GM04503 (cell line): ENCODE measurements at places on chromosomes 1 and 21.

DNA sequence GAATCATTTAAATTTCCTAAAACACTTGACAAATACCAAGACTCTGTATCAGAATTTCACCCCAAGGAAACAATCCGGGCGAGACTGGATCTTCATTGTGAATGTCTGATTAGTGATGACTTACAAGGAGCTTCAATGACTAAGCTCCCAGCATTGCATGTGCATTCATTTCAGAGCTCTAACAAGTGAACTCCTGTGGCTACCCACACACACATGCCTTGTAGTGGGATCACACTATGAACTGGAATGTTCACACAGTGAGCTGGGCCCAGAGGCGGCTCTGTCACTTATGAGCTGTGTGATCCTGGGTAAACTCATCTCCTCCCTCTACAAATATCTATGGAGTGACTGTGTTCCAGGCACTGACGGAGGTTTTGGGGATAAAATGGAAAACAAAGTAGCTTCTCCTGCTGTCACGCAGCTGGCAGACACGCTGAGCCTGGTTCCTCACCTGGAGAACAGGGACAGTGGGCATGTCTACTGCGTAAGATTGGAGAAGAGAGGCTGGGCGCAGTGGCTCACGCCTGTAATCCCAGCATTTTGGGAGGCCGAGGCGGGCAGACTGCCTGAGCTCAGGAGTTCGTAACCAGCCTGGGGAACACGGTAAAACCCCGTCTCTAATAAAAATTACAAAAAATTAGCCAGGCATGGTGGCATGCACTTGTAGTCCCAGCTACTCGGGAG, 56.9 kb downstream of the CLSTN1 start:
- DNase-seq, result peak; percentile 100

GRCh38 chr1:188557053-188557452, 1728.3 kb downstream of the PLA2G4A start:
- no peak for DNase-seq

- no peak for DNase-seq
Observed at GRCh38 chr1:152112885-152113432, 2.3 kb downstream of the TCHH start.

GRCh38 chr1:239555350-239555749, 169.0 kb downstream of the CHRM3 start:
- DNase-seq, result no peak

DNA sequence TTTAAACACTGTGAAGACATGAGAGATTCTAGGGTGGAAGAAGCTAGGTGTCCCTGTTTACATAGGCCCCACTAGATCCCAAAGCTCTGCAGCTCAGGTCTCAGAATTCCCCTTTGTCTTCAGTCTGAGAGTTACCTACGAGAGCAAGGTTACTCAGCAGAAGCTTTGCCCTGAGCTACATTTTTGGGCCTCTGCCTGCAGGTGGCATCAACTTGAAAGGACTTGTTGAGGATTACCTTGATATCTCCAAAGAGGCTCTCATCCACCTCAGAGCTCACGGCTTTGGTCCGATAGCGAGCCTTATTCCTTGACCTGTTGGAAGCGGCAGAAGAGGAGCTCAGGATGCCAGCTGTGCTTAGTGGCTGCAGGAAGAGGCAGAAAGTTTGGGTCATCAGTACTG, 7.0 kb downstream of the CFAP45 start:
- DNase-seq, result no peak

GRCh38 chr21:27693376-27693775, 726.5 kb upstream of the ADAMTS5 start:
- DNase-seq, result peak; percentile 85

- no peak for DNase-seq
Observed at GRCh38 chr1:109556563-109556962, 8.1 kb downstream of the GNAI3 start.
